Effector memory CD8-positive, alpha-beta T cell (primary cell): ENCODE measurements at places on chromosomes 5 and 9.
A peak's percentile ranks its signal among the peaks of the same experiment; 100 is the strongest.

DNA sequence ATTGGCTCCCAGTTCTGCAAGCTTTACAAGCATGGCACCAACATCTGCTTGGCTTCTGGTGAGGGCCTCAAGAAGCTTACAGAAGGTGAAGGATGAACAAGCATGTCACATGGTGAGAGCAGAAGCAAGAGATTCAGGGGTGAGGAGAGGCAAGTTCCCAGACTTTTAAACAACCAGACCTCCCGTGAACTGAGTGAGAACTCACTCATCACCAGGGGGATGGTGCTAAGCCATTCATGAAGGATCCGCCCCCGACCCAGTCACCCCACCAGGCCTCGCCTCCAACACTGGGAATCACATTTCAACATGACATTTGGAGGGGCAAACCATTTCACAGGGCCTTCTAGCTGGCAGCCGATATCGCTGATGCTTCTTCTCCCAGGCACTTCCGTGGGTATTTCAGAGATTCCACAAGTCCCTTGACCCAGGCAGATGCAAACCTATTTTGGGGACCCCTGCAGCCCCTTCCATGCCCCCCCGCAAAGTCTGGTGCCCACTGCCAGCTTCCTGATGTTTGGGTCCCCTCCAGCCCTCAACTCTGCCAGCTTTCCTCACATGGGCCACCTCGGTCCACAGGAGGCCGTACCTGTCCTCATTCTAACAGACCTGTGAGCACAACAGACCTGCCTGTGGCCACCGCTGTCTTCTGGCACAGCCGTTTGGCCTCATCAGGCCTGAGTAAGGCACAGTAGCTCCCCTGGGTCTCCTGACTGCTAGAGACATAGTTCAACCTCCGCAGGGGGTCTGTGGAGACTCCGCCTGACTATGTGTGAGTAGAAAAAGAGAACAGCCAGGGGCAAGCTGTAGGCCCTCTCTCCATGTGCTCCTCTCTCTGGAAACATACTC, 60.7 kb upstream of the ANGPTL2 start:
- H3K4me1 ChIP-seq = no peaks in the 10 kb centered on the region
- no peak for DNase-seq
- peaks cover 4% of the 10 kb centered on the region for H3K36me3 ChIP-seq
- no peaks in the 10 kb centered on the region for H3K27me3 ChIP-seq
- H3K4me3 ChIP-seq = no peak overlapping the region

DNA sequence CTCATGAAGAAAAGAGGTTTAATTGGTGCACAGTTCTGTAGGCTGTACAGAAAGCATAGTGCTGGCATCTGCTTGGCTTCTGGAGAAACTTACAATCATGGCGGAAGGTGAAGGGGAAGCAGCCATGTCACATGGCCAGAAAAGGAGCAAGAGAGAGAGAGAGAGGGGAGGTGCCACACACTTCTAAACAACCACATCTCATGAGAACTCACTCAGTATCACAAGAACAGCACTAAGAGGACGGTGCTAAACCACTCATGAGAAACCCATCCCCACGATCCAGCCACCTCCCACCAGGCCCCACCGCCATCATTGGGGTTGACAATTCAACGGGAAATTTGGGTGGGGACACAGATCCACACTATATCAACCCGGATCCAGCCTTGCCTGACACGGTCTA, 28.8 kb upstream of the IER5L start:
- peaks cover 17% of the 10 kb centered on the region for H3K4me1 ChIP-seq
- H3K27me3 ChIP-seq = no peaks in the 10 kb centered on the region

- no peak for DNase-seq
- no peak overlapping the region for H3K27ac ChIP-seq
- H3K36me3 ChIP-seq = no peaks in the 10 kb centered on the region
- H3K4me1 ChIP-seq = peaks cover 3% of the 10 kb centered on the region
Measured at GRCh38 chr9:87957839-87958238, 16.5 kb downstream of the CDK20 start.

DNA sequence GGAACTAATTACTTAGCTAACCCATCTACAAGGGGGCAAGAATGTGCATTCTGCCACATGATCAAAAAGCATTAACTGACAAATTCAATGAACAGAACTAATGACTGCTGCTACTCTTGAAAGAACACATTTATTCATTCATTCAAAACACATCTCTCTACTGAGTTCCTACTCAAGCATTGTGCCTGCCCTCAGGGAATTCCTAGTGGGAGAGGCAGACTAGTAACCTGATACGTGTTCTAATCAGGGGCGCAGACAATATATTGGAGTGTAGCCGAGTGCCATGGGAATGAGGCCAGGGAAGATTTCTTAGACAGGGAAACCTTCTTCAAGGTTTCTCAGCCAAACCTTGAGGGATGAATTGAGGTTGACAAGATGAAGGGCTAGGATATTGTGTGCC, 56.7 kb upstream of the PAPPA start:
- no peaks in the 10 kb centered on the region for H3K27me3 ChIP-seq
- no peaks in the 10 kb centered on the region for H3K4me1 ChIP-seq
- no peaks in the 10 kb centered on the region for H3K36me3 ChIP-seq
- no peak overlapping the region for H3K4me3 ChIP-seq

DNA sequence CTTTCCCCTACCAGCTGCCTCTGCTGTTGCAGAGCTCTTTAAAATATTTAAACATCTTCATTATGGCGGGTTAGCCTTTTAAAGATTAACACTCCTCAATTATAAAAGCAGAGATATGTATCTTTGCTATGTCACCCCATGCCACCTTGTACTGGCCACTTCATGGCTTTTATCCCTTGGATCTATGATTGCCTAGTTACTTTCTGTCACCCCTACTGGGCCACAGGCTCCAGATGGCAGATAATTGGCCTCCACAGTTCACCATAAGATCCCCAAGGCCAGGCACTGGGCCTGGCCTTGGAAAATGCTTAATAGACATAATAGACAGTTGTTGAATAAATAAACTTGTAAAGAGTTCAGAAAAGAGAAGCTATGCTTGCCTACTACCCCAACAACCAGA, 142.0 kb upstream of the SHB start:
- H3K4me3 ChIP-seq = no peak overlapping the region
- no peaks in the 10 kb centered on the region for H3K36me3 ChIP-seq
- no peak for DNase-seq
- peaks cover 36% of the 10 kb centered on the region for H3K27me3 ChIP-seq
- H3K27ac ChIP-seq = no peak overlapping the region
- no peaks in the 10 kb centered on the region for H3K4me1 ChIP-seq

DNA sequence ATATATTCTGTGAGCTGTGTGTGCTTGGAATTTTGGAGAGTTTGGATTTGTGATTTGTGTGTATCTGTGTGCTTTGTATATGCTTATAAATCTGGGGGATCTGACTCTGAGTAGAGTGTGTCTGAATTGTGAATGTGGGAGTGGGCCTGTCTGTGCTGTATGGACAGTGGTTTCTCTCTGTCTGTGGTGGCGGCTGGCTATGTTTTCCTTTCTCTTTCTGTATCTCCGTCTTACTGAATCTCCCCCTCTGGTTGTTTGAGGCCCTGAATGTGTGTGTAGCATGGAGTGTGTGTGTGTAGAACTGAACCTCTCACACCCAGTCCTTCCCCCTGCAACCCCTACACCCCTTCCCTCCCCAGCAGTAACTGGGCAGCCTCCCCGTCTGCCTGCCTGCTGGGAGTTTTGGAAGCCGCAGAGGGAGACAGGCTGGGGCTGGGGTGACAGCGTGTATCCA, 4.7 kb downstream of the CXXC5 start:
- H3K4me1 ChIP-seq = peaks cover 38% of the 10 kb centered on the region
- H3K27ac ChIP-seq = peak overlapping the region; percentile 3
- peak overlapping the region; percentile 98 for H3K4me3 ChIP-seq

- H3K36me3 ChIP-seq = no peaks in the 10 kb centered on the region
- no peaks in the 10 kb centered on the region for H3K4me1 ChIP-seq
- DNase-seq = no peak
- no peak overlapping the region for H3K4me3 ChIP-seq
- H3K27me3 ChIP-seq = peaks cover 26% of the 10 kb centered on the region
Measured at GRCh38 chr9:89171693-89172092, 6.9 kb downstream of the SHC3 start.

DNA sequence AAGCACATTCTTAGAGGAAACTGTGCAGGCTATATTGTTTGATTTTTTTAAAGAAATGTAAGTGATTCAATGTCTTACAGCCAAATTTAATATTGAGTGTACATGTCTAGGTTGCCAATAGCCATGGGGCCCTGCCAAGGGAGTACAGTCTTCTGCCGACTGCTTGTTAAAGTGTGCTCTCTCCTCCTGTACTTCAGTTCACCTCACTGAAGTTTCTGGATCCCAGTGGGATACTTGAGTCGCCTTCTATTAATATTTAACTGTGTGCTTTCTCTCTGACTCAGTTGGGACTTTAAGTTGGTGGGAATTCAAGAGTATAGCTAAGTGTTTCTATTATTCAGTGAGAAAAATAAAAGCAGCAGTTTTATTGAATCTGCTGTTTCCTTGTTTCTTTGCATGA, 44.5 kb upstream of the C5orf47 start:
- DNase-seq = no peak
- H3K4me3 ChIP-seq = no peak overlapping the region
- H3K4me1 ChIP-seq = no peaks in the 10 kb centered on the region
- peaks cover 27% of the 10 kb centered on the region for H3K36me3 ChIP-seq
- H3K27me3 ChIP-seq = no peaks in the 10 kb centered on the region

DNA sequence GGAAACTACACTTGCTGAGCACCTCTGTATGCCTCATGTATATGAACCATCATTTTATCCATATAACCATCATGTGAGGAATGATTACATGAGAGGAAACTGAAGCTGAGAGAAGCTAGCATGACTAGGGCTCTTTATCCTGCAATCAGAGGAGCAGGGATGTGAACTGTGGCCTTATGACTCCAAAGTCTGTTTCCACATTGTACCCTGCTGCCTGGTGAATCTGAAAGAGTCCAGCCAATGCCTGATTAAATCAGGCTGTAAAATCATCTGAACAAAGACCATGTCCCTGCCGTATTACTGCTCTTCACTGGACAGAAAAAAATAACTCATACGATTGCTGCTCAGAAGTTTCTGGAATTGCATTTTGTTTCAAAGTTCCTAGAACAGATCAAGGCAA, 67.0 kb downstream of the LPAR1 start:
- H3K27me3 ChIP-seq = no peaks in the 10 kb centered on the region
- no peaks in the 10 kb centered on the region for H3K36me3 ChIP-seq
- H3K4me1 ChIP-seq = no peaks in the 10 kb centered on the region
- H3K4me3 ChIP-seq = no peak overlapping the region
- H3K27ac ChIP-seq = no peak overlapping the region

GRCh38 chr5:154868702-154869101, 10.3 kb downstream of the CNOT8 start:
- DNase-seq = no peak
- H3K4me3 ChIP-seq = no peak overlapping the region
- H3K4me1 ChIP-seq = peaks cover 6% of the 10 kb centered on the region
- no peak overlapping the region for H3K27ac ChIP-seq
- no peaks in the 10 kb centered on the region for H3K27me3 ChIP-seq
- peaks cover 98% of the 10 kb centered on the region for H3K36me3 ChIP-seq

GRCh38 chr5:38468978-38469706, 87.3 kb downstream of the LIFR start:
- H3K27ac ChIP-seq = no peak overlapping the region
- no peak for DNase-seq
- H3K4me1 ChIP-seq = peaks cover 2% of the 10 kb centered on the region
- H3K36me3 ChIP-seq = no peaks in the 10 kb centered on the region

- no peaks in the 10 kb centered on the region for H3K27me3 ChIP-seq
- peaks cover 3% of the 10 kb centered on the region for H3K36me3 ChIP-seq
- DNase-seq = no peak
- no peak overlapping the region for H3K4me3 ChIP-seq
- H3K27ac ChIP-seq = no peak overlapping the region
Measured at GRCh38 chr9:21871256-21871975, 69.0 kb downstream of the MTAP start.

- peaks cover 7% of the 10 kb centered on the region for H3K4me1 ChIP-seq
- no peak overlapping the region for H3K4me3 ChIP-seq
- H3K27me3 ChIP-seq = no peaks in the 10 kb centered on the region
- peaks cover 9% of the 10 kb centered on the region for H3K36me3 ChIP-seq
- DNase-seq = no peak
- no peak overlapping the region for H3K27ac ChIP-seq
Measured at GRCh38 chr5:139683295-139684271, 35.4 kb downstream of the CXXC5 start.

DNA sequence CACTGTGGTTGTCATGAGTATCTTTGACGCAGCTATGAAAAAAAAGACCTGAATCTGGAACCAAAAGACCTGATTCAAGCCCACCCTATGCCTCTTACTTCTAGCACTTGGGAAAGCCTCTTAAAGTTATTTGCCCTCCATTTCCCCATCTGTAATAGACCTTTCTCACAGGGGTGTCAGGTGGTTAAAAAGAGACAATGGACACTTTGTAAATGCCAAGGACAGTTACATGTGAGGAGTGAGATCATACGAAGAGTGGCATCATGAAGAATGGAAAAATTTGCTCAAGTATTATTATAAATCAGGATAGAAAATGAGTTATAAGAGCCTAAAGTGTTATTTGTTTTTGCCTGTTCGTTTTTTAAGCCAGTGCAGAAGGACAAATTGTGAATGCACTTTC, 46.5 kb downstream of the ACTL7B start:
- no peak for DNase-seq
- H3K36me3 ChIP-seq = no peaks in the 10 kb centered on the region
- no peak overlapping the region for H3K27ac ChIP-seq
- H3K4me3 ChIP-seq = no peak overlapping the region
- H3K4me1 ChIP-seq = no peaks in the 10 kb centered on the region
- peaks cover 27% of the 10 kb centered on the region for H3K27me3 ChIP-seq

DNA sequence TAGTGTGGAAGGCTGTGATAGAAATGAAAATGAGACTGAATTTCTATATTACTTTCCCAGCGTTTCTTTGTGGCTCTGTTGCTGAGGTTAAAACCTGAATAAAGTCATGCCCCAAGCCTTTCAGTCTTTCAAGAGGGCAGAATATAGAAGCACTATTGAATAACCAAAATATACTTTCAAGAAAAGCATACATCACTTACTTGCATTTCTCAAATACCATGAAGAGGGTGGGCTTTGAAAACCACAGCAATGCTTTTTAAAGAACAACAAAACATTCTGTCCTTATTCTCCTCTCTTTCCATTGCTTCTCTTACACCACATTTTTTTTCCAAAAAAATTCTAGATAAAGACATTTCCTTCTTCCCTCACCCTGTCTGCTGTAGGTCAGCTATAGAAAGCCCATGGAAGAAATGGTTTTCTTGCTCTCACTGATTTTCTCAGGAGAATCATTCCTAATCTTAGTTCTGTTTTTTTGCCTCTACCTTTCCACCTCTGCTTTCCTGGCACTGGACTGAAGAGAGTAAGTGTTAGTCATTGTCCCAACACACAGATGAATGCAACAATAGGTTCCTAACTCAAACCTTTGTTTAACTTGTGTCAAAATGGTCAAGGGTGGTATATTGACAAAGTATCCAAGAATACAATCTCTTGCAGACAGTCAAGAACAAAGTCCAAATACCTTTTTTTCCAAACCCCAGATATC, 51.6 kb downstream of the NUDT12 start:
- H3K27ac ChIP-seq = no peak overlapping the region
- no peaks in the 10 kb centered on the region for H3K4me1 ChIP-seq
- no peak overlapping the region for H3K4me3 ChIP-seq
- no peaks in the 10 kb centered on the region for H3K36me3 ChIP-seq
- no peak for DNase-seq
- H3K27me3 ChIP-seq = no peaks in the 10 kb centered on the region

GRCh38 chr5:96928931-96929708, 6.8 kb upstream of the LNPEP start:
- no peak overlapping the region for H3K27ac ChIP-seq
- no peak overlapping the region for H3K4me3 ChIP-seq
- H3K27me3 ChIP-seq = no peaks in the 10 kb centered on the region

- no peak for DNase-seq
- no peaks in the 10 kb centered on the region for H3K36me3 ChIP-seq
- H3K27ac ChIP-seq = no peak overlapping the region
- peaks cover 4% of the 10 kb centered on the region for H3K4me1 ChIP-seq
Measured at GRCh38 chr5:150428106-150428876, 15.6 kb upstream of the CD74 start.

- no peaks in the 10 kb centered on the region for H3K27me3 ChIP-seq
- H3K27ac ChIP-seq = no peak overlapping the region
- H3K36me3 ChIP-seq = peaks cover 40% of the 10 kb centered on the region
- H3K4me3 ChIP-seq = no peak overlapping the region
Measured at GRCh38 chr5:154397652-154398406, 48.0 kb upstream of the SAP30L start.
